ENCODE measurements at places on chromosomes 2 and 18.
A peak's percentile ranks its signal among the peaks of the same experiment; 100 is the strongest.

GRCh38 chr2:239471011-239471792 is 70.4 kb upstream of the HDAC4 start:
- DNase-seq = no peak

DNA sequence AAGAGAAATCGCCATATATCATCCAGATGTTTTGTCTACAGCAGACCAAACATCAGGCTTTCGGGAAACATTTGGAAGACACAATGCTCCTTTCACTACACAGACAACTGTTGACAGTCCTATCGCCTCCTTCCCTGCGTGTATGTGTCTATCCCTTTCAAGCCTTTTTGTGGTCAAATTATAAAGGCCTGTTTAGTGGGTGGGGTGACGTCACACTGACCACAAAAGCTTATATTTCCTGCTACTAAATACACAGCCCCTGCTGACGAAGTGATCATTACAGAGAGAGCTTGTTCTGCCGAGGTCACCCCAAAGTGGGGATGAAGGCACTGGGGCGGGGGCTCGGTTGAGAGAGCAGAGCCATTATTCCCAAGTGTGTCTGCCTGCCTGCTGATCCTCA is 302.7 kb upstream of the TNP1 start:
- DNase-seq = peak; percentile 87

DNA sequence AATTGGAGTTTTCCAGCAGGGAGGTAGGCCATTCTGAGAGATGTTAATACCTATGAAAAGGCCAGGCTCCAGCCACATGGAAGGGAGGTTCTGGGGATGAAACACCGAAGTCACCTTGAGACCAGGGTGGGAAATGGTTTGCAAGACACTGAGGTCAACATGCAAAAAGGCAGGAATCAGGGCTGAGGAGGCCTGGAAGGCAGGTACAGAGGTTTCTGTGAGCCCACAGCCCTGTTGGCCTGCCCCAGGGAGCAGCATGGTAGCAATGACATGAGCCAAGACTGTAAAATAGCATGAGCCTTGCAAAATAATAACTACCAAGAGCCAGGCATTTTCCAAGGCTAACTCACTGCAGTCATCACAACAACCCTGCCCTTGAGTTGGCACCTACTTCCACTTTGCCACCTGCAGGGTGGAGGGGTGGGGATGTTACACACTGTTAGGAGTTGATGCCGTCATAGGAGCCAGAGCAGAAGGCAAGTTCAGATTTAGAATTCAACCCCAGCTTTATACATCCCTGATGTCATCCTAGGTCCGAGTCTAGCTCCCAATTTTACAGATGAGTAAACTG is 61.3 kb downstream of the ZBTB7C start:
- no peak for DNase-seq

DNA sequence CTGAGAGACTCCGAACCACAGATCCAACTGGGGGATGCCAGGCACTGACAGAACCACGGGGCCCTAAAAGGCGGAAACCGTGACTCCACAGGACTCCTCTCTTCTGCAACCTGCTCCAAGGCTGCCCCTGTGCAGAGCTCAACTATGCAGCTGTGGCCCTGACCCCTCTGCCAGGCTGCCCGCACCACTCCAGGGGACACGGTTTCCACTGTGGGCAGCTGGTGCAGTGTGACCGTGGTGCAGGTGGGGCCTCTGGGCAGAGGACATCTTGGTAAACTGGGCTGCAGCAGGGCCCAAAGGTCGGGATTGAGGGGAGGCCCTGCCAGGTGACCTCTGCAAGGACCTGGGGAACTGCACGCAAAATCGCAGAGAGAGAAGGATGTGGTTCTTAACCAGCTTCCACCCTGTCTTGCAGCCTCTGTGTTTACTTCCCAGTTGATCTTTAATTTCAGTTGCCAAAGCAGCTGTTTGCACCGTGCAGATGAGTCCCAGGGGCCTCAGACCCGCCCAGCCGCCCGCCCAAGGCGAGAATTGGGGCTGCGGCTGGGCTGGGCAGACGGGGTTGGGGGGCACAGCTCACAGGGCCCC is 104.6 kb upstream of the CTDP1 start:
- no peak for DNase-seq

DNA sequence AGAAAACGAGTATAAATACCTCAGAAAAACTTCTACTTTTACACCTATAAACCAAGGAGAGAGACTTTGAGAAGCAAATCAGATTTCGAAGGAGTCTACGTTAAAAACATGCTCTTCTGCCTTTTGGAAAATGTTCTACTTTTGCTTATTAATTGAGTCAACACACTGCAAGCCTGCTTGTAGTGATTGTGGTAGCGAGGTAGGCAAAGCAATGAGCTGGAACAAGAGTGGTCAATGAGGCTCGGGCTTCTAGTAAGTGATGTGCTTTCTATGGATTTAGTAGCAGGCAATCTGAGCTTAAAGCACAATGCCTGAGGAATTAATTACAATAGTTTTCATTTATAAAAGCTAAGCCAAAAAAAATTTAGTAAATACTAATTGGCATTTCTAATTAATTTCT is 103.4 kb upstream of the TFCP2L1 start:
- DNase-seq = no peak

GRCh38 chr18:54584065-54584464 is 7.0 kb upstream of the DYNAP start:
- no peak for DNase-seq

- no peak for DNase-seq
These were observed 68.6 kb downstream of the CIB4 start for GRCh38 chr2:26572591-26572990.

DNA sequence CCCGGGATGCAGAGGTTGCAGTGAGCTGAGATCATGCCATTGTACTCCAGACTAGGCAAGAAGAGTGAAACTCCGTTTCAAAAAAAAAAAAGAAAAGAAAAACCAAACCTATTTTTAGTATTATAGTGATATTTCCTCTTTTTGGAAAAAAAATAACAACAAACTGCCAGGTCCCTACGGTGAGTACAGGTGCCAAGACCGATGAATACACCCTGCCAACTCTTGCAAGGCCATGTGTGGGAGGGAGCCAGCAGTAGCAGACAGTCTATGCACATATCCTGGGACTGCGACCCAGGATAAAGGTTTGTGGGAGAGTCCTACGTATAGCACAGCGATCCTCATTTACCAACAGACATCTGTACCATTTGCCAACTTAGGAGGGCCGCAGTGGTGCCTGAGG is 69.6 kb upstream of the DNMT3A start:
- no peak for DNase-seq

GRCh38 chr2:160582490-160583145 is 89.0 kb upstream of the RBMS1 start:
- DNase-seq = peak; percentile 88

DNA sequence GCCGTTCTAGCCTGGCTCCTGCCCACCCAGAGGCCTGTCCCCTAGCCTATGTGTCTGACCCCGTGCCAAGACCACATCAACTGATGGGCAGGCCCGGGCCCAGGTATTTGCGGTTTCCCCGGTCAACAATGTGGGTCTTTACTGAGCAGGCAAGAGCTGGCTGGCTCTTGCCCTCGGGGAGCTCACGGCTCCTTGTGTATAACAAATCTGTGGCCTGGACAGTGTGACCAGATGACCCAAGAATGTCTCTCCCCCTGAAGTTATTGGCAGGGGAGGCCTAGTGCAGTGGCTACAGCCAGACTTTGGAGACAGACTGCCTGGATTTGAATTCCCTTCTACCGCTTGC is 179.6 kb downstream of the KLHL29 start:
- peak; percentile 48 for DNase-seq

DNA sequence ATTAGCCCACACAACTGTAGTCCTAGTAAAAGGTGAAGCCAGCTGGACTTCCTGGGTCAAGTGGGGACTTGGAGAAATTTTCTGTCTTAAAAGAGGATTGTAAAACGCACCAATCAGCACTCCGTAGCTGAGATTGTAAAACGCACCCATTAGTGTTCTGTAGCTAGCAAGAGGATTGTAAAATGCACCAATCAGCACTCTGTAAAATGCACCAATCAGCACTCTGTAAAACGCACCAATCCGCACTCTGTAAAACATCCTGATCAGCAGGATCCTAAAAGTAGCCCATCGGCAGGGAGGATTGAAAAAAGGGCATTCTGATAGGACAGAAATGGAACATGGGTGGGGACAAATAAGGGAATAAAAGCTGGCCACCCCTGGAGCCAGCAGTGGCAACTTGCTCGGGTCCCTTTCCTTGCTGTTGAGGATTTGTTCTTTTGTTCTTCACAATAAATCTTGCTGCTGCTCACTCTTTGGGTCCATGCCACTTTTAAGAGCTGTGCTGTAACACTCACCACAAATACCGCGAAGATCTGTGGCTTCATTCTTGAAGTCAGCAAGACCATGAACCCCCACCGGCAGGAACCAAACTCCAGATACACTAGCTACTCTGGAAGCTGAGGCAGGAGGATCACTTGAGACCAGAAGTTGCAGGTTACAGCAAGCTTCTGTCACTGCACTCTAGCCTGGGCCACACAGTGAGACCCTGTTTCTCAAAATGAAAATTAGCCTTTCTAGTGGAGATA is 102.6 kb downstream of the HS6ST1 start:
- DNase-seq = no peak

DNA sequence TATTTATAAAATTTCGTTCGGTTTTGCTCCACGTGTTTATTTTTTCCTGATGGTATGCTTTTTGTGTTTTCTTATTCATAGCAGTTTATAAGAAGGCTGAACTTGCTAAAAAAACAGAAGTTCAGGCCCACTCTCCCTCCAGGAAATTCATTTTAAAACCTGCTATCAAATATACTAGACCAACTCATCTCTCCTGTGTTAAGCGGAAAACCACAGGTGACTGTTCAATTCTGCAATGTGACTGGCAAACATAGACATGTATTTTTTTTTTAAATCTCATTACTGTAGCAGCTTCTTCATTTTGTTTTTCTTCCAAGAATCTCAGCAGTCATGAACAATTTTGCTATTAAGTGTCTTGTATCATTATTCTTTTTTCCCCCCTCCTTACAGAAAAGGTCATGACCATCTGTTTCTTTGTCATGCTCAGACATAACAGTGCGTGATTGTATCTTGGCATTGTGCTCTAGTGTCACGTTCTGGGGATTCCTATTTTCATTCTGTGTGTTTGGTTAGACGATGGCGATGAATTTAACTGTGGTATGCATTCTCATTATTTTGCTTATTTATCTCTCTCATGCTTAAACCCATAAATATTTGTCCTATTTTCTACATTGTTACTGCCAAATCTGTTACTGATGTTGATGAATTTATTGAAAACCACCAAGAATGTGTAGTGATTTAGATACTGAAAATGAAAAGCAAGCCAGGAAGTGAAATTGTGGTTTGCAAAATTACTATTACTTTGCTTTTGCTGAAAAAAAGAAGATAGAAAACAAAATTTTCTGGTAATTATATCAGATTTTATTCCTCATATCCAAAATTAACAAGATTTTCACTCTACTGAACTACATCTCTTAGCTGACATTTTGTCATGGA is 74.6 kb upstream of the UNC80 start:
- DNase-seq = no peak

DNA sequence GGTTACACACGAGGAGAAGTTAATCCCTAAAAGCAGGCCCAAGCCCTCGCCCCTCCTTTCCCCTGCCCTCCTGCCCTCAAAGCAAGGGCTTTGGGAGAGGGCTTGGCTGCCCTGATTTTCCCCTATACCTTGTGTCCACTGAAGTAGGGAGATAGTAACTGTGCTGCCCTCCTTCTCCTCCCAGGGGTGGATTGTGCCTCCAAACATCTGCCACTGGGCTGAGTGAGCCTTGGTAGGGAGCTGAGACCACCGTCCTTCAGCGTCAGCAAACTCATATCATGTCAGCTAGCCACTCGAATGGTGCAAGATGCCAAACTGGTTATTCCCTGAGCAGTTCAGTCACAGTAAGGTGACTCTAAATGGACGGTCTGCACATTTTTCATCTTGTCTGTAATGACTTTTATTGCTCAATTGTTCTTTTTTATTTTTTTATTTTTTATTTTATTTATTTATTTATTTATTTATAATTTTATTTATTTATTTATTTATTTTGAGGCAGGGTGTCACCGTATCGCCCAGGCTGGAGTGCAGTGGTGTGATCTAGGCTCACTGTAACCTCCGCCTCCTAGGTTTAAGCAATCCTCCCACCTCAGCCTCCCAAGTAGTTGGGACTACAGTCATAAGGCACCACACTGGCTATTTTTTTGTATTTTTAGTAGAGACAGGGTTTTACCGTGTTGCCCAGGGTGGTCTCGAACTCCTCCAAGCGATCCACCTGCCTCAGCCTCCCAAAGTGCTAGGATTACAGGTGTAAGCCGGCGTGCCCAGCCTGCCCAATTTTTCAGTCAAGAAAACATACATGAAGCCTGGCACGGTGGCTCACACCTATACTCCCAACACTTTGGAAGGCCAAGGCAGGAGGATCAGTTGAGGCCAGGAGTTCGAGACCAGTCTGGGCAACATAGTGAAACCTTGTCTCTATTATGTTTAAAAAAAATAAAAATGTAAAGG is 8.7 kb downstream of the PCBP1 start:
- DNase-seq = no peak

DNA sequence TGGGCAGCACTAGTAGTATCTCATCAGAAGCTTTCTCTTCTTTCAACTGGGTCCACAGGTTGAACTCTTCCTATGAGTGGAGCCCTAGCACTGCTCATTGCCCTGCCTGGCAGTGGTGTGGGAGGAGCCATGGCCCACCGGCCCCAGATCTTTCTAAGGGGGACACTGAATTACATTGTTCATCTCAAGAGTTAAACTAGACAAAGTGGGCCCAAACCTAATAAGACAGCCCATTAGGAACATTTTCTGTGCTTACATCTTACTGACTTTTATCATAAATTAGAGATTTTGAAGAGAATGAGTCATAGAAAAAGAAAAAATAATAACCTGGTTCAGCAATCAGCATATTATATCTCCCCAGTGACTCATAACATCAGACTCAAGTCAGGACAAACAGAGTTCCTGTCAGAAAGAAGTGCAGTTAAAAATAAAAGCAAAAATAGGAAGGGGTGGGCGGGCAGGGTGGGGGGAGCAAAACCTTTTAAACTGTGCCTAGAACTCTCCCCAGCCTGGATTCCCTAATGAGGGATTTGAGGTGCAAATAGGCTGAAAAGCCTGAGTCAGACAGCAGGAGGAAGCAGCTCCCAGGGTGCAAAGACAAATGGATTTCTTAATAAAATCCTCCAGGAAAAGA is 161.6 kb upstream of the TRIB2 start:
- peak; percentile 75 for DNase-seq

DNA sequence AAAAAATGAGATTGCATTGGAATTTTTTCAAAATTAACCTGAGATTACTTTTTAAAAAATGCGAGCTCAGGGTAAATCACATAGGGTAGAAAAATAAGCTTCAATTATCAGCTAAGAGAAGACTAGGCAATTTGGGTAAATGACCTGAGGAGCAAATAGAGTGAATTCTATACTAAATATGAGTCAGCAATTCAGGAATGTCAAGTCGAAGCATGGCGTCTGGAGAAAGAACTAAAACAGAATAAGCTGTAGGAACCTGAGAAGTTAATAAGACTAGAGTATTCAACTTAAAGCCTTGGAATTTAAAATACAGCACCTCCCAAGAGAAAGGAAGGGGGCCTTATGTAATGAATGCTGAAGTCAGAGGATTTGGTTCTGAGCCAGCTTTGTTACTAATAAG is 487.0 kb downstream of the SUCLG1 start:
- DNase-seq = peak; percentile 89

DNA sequence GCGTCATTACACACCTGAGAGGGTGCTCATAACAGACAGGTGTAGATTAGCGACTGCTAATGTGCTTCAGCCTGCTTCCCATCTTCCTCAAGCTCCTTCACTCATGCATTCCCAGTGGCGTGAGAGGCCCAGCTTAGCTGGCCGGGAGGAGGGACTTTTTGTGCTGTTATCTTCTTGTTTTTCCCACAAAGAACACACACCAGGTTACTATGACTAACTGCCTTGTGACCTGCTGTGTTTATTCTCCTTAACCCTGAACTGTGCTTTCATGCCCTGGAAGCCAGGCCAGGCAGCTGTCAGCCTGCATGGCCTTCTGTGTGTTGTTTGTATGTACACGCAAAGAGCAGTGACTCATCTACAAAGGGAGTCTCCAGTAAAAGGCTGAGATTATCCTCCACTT is 143.8 kb downstream of the PIEZO2 start:
- peak; percentile 35 for DNase-seq

All from retinal pigment epithelial cell (primary cell).